Activated T-helper 2 cell treated with anti-CD3 and anti-CD28 coated beads, Interferon-gamma antibody, Interleukin-2, Interleukin-4, amounts not matched to agents 10 μg/mL and 5 μg/mL and 100 μg/mL, durations not matched to agents 14 hours and 24 hours and 36 hours (primary cell): ENCODE measurements at places on chromosomes 16 and 17.
A peak's percentile ranks its signal among the peaks of the same experiment; 100 is the strongest.

- DNase-seq, result no peak
Observed at GRCh38 chr17:51682115-51682514, 421.8 kb downstream of the UTP18 start.

GRCh38 chr16:29926711-29927052 lies 656 bp upstream of the KCTD13 start:
- no peak for DNase-seq

DNA sequence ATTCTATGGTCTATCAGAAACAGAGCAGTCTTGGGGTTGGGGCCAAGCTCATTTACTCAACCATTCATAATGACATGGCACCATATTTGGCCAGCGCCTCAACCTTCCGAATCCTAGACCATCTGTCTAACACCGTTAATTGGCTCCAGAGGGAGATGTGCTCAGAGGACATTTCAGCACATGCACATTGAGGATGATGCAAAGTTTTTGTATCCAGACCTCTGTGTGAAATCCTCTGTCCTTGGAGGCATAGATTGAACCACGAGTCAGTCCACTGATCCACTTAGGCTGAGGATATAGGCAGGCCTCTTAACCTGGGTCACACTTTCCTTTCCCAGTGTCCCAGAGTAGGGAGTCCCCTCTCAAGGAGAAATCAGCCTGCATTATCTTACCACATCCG lies 85.5 kb downstream of the SHISA6 start:
- DNase-seq, result no peak

GRCh38 chr16:67176662-67177061 lies 6.3 kb downstream of the NOL3 start:
- DNase-seq, result no peak

DNA sequence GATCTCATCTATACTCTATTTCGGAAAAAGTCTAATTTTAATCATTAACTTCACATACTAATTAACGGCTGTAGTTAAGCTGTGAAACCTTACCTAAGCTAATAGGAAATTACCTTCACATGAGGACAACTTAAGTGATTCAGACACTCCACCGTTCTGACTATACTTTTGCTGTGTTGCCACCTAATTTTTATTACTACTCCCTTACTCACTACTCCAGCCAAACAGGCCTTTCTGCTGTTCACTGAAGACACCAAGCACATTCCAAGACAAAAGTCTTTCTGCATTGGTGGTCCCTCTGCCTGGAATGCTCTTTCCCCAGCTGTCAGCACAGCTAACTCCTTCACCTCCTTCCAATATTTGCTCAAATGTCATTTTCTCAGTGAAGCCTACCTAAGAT lies 1.3 kb downstream of the CMTR2 start:
- DNase-seq, result no peak

DNA sequence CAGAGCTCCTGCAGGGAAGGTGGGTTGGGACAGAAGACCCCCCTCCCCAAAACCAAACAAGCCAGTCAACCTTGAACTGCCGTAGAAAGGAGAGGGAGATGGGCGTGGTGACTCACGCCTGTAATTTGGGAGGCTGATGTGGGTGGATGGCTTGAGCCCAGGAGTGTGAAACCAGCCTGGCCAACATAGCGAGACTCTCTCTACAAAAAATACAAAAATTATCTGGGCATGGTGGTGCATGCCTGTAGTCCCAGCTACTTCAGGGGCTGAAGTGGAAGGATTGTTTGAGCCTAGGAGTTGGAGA lies 42.1 kb downstream of the NT5M start:
- DNase-seq, result no peak

DNA sequence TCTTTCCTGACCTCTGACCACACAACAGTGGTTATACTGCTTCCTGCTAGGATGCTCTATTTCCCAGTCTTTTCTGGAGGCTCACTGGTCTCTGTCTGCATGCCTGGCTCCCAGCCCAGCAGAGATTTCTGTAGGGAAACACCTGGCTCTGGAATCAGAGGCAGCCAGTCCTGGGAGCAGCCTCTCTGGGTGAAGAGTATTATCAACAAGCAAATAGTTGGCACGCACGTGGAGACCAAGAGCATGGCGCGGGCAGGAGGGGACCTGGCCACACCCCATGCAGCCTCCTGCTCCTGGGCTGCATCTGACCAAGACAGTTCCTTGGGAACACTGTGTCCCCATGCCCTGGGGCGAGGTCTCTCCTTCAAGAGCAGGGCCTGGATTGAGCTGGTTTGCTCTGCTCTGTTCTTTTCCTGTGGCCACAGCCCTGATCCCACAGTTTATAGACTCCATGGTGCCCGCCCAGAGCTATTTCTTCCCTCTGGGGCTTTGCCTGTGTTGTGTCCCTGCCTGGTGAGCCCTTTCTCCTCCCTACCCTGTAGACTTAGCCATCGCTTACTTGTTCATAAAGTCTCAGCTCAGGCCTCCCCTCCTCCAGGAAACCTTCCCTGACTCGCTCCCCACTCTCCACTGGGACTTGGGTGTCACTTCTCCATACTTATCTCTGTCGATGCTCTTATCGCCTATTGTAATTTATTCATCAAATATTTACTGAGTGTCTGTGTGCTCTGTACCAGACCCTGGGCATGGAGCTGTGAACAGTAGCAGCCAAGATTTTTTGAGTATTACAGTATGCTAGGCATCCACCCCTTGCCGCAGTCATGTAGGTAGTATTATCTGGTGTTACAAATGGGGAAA lies 60.6 kb downstream of the SCNN1B start:
- DNase-seq, result no peak

- no peak for DNase-seq
Observed at GRCh38 chr17:28125526-28126378, 83.3 kb downstream of the NLK start.

GRCh38 chr17:36598951-36599401 lies 2.4 kb upstream of the MRM1 start:
- no peak for DNase-seq

GRCh38 chr17:44795928-44796327 lies 34.2 kb downstream of the GJC1 start:
- DNase-seq, result no peak

GRCh38 chr17:66711401-66711800 lies 123.5 kb upstream of the CACNG5 start:
- no peak for DNase-seq

DNA sequence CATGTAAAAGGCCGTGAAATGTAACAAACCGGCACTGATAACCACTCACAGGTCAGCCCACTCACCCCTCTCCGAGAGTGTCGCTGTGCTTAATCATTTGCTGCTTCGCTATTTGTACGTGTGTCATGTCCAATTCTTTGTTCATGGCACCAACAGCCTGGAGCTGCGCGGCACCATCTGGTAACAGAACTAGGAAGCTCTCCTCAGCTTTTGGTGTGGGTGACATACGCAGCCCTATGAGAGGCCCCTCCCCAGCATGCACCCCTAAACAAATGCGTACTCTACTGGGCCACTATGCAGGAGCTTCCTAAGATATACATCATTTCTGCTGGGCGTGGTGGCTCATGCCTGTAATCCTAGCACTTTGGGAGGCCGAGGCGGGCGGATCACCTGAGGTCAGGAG lies 2.3 kb upstream of the PECAM1 start:
- no peak for DNase-seq

GRCh38 chr17:17303010-17303846 lies at the start of gene NT5M:
TSS of gene NT5M (plus strand) at chr17:17303373. CDS start at chr17:17303551, 178 bp downstream.
- peak; percentile 71 for DNase-seq

- no peak for DNase-seq
Observed at GRCh38 chr16:51490866-51491265, 339.8 kb upstream of the SALL1 start.

DNA sequence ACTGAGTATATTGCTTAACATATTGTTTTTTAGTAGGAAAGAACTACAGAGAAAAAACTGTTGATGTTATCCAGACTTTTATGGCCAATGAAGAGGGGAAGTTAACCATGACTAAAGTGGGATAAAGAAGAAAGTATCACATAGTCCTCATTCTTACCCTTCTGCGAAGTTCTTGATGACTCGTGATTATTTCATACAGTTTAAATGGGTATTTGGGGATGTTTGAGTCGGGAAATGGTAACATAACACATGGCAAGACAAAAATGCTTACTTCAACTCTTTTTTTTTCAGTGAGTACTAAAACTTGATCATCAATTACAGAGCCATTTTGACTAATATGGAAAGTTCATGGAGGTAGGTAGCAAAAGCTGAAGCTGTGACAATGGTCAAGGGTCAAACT lies 4.9 kb downstream of the POLG2 start:
- no peak for DNase-seq
